EH (cell line): ENCODE measurements at places on chromosomes 6 and 20.

GRCh38 chr6:113065611-113066010, 718.5 kb downstream of the RFPL4B start:
- DNase-seq = peak; percentile 81

DNA sequence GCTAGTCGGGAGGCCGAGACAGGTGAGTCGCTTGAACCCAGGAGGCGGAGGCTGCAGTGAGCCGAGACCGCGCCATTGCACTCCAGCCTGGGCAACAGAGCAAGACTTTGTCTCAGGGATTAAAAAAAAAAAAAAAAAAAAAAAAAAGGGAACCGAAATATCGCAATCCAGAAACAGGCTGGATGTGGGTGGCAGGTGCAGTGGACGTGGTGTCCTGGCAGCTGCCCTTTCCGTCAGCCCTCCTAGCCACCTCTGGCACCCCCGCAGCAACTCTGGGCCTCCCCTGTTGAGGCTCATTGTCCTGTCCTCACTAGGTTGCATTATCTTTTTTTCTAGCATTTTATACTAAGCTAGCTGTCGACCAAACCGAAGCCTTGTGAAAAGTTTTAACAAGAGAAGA, 113.5 kb downstream of the DTNBP1 start:
- DNase-seq = no peak

- DNase-seq = peak; percentile 95
These were observed 42.1 kb upstream of the BTN3A2 start for GRCh38 chr6:26322645-26323482.

- peak; percentile 40 for DNase-seq
These were observed 114.3 kb upstream of the GGTLC1 start for GRCh38 chr20:24102749-24103333.

DNA sequence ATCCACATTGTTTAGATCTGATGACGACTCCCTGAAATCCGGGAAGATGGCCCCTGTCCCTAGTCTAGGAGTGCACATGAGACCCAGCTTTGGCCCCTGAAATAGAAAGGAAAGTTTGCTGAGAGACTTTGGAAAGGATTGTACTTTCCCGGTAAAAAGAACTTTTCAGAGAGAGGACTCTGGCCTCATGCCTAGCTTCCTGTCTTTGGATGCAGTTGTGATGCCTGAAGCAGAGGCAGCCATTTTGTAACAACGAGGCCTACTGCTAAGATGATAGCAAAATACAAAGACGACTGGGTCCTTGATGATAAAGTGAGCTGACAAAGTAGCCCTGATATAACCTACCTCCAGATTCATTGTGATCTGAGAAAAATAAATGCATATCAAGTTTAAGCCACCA, 6.9 kb downstream of the CPNE5 start:
- DNase-seq = no peak

GRCh38 chr6:5878792-5879191, 127.9 kb downstream of the NRN1 start:
- DNase-seq = no peak

GRCh38 chr6:163249651-163250101, 164.8 kb upstream of the QKI start:
- no peak for DNase-seq

DNA sequence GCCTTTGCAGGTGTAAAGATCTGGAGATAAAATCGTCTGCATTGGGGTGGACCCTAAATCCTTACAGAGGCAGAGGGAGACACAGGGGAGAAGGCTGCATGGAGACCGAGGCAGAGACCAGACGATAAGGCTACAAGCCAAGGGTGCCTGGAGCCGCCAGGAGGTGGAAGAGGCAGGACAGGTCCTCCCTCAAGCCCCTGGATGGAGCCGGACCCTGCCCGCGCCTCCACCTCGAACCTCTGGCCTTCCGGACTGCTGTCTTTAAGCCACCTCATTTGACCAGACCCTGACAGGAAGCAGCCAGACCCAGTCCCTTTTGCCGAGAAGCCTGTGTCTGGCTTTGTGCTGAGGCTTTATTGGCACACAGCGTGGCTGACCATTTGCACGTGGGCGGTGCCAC, 183.8 kb downstream of the TAF4 start:
- no peak for DNase-seq

DNA sequence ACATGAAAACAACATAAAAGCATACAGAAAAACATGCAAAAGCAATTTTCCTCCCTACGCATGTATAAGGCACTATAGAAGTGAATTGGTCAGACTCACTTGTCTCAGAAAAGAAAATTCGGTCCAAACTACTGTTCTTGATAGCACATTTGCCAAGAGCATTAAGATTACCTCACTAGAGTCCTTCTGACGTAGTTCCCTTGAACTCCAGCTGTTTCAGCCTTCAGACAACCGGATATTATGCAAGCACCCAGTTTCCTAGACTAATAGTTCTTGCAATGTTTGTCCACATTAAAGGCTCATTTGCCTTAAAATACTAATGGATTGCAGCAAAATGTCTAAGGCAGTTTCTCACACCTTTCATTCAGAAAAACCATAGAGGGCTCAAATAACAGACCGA, 2.5 kb upstream of the CASS4 start:
- peak; percentile 34 for DNase-seq

- no peak for DNase-seq
These were observed 1065.8 kb upstream of the EYS start for GRCh38 chr6:66772800-66773199.

GRCh38 chr6:35977308-35977707, 47.1 kb downstream of the SLC26A8 start:
- DNase-seq = no peak

DNA sequence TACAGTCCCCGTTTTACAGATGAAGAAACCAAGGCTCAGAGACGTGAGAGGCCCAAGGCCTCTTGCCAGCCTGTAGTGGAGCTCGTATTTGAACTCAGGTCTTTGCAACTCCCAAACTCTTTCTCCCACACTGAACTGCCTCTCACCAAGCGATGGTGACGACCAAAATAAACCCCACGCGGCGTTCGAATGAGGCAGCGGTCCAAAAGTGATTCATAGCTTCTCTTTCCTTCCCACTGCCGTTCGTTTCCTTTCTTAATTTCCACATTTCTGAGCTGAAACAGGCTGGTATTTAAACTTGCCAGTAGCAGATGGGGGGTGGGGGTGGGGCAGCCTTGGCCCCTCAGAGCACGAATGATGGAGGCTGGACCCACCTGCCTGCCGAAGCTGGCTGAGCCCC, 252.9 kb upstream of the KCNG1 start:
- DNase-seq = peak; percentile 80

- DNase-seq = no peak
These were observed 40.4 kb downstream of the GNAS start for GRCh38 chr20:58892932-58893224.

DNA sequence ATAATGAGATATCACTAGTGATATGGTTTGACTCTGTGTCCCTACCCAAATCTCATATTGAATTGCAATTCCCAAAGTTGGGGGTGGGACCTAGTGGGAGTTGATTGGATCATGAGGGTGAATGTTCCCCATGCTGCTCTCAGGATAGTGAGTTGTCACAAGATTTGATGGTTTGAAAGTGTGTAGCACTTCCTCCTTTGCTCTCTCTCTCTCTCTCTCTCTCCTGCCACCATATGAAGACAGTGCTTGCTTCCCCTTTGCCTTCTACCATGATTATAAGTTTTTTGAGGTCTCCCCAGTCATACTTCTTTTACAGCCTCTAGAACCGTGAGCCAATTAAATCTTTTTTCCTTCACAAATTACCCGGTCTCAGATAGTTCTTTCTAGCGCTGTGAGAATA, 1002.0 kb upstream of the ADGRB3 start:
- no peak for DNase-seq
